ENCODE measurements at places on chromosomes 3 and 15. TPM values are rescaled to one million over a fixed set of nuclear protein-coding genes. Genes with fewer than 3 reads are reported as not detected.
A peak's percentile ranks its signal among the peaks of the same experiment; 100 is the strongest.

DNA sequence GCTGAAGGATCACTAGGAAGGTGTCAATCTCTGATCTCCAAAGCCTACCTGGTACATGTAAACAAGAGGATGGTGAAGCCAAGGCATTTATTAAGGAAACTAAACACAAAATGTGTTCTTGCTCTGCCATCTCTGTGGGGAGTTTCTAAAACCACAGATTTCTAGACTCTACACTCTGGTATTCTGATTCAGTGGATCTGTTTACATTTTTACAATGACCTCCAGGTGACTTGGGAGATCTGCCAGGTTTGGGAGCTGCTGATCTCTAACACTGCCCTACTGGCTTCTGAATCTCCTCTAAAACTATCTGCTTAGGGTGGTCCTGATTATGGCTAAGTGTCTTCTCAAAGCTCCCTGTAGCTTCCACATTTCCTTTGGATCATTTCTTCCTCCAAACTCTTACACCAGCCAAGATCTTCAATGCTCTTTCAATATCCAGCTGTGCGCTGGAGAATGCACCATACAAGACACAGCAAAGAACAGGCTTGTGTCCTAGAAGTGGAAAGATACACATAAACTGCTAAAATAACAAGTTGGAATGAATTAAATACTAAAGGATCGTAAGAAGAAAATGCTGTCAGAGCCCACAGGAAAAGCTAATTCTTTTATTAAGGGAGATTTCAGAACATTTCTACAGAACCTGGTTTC is 72.7 kb downstream of the GREM1 start:
- no peak for DNase-seq

SLC51A gene
- not detected for polyA plus RNA-seq

DNA sequence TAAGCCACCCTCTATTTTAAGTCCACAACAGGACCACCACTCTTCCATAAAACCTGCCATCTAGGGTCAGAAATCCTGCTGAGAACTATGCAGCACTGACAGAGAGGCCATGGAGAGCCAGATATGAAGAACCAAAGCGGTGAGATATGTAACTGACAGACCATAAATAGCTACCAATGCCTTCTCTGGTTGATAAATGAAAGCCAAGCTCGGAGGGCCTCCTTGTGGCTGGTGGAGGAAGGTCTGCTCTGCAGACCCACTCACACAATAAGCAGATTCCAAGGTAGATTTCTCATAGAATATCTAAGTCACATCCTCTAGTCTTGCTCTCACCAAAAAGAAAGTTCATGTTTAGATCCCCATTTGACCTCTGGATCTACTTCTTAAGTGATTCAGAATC is 38.9 kb downstream of the RYK start:
- DNase-seq: peak; percentile 8

- no peak for DNase-seq
Measured at GRCh38 chr15:81111018-81111417, 23.1 kb upstream of the CFAP161 start.

- DNase-seq: no peak
Measured at GRCh38 chr3:69527498-69527897, 141.6 kb upstream of the FRMD4B start.

All from naive B cell (primary cell).